Stimulated activated CD4-positive, alpha-beta T cell treated with anti-CD3 and anti-CD28 coated beads, Interleukin-2, amount 100 ng/mL, for 4 hours (primary cell): ENCODE measurements at places on chromosomes 6 and 20.
A peak's percentile ranks its signal among the peaks of the same experiment; 100 is the strongest.

DNA sequence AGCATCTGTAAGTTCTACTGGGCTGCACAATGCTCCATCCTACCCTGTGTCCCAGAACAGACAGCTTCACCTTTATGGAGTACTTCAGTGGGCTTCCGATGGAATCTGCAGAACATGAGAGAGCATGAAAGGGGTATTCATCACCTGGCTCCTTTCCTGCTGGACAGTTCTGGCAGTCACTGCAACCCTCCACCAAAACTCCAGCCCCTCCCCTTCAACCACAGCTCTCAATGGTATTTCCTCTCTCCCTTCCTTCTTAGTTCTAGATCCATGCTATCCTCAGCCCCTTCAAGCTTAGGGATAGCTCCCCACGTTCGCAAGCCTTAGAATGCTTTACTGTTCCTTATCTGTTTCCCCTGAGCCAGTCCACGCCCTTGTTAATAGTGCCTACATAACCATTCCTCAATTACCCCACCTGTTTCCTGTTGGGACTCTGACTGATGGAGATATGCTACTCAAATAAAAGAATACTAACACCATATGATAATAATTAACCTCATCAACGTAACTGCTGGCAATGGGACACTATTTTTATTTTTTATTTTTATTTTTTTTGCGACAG is 26.8 kb downstream of the TRAM2 start:
- DNase-seq: no peak

DNA sequence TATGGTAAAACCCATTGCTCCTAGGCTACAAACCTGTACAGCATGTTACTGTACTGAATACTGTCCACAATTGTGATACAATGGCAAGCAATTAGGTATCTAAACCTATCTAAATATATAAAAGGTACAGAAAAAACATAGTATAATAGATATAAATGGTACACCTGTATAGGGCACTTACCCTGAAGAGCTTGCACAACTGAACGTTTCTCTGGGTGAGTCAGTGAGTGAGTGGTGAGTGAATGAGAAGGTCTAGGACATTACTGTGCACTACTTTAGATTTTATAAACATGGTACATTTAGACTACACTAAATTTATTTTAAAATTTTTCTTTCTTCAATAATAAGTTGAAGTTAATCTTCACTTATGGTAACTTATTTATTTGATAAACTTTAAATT is 119.9 kb upstream of the CEP85L start:
- DNase-seq: no peak

- DNase-seq: no peak
These were observed 14.8 kb upstream of the ADGB start for GRCh38 chr6:146583966-146584365.

GRCh38 chr6:157887892-157888291 is 64.8 kb downstream of the SNX9 start:
- no peak for DNase-seq

- DNase-seq: no peak
These were observed 146.2 kb downstream of the VEGFA start for GRCh38 chr6:43915986-43916923.

DNA sequence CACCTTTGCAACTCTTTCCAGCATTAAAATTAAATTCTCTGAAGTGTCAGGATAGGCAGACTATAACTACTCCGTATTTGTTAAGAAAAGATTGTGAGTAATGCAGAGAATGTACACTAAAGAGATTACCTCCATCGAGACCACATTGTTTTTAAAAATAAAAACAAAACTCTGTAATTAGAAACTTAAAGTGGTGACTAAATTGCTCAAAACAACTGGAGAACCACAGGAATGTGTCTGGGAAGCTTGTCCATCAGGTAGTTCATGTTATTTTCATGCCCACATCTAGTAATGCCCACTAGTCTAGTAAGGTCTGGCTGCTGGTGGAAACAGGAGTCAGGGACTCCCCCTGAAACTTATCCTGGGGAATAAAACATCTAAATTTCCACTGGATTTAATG is 103.0 kb upstream of the FOXQ1 start:
- no peak for DNase-seq

DNA sequence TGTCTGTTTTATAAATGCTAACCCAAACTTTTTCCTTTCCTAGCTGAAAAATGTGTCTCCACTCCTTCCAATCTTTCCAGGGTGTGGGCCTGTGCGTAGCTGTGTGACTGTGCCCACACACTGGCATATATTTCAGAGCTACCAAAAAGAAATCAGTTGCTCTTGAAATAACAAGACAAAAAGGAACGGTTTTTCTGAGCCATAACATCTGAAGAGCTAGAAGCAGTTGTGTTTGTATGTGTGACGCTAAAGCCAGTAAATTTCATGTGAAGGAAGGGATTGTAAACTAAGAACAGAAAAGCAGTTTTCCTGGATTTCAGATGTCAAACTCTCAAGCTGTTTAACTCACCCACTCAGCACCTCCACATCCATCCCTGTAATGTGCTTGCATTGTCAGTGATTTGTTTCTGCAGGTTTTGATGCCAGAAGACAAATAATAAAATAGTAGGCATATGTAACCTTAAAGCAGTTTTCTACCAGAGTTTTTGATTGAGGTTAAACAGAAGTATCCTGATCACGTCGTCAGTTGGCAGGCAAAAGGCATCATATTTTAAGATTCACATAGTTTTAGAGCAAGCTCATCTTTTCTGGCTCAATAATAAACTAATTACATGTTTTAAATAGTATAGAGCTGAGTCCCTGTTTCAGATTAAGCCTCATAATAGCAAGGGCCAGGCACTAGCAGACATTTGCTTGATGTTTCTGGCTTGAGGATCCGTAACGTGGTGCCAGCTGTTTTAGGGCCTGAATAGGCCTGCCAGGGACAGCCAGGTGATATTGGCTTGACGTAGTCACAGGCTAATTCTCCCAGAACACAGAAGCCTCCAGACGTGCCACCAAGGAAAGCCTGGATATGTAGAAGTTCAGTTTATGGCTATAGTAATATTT is 90.9 kb downstream of the FOXO3 start:
- DNase-seq: no peak

DNA sequence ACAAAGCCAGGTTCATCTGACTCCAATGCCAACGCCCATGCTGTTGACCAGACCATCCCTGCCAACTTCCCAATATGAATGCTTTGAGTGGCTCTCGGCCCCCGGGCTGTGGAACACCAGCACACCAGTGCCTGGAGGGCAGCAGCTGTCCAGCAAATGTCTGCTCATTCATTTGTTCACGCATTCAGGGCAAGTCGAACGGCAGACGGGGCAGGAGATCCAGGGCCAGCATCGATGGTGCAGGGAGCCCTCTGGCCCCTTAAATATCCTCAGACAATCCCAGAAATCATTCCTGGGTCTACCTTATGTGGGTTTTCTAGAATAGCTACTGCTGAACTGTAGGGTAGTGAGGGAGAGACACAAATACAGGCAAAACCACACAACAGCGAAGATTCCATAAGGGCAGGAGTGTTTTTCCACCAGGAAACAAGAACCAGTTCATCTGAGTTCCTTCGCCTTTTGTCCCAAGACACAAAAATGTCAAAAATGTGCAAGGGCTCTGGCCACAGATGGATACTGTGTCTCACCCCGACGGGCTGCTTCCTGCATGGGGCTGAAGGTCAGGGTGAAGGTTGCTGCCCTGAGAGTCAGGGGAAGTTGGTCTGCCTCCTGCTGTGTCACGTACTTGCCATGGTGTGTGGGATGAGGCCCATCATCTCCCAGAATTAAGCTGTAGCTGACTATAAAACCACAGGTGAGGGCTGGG is 15.5 kb downstream of the RIPOR3 start:
- no peak for DNase-seq

DNA sequence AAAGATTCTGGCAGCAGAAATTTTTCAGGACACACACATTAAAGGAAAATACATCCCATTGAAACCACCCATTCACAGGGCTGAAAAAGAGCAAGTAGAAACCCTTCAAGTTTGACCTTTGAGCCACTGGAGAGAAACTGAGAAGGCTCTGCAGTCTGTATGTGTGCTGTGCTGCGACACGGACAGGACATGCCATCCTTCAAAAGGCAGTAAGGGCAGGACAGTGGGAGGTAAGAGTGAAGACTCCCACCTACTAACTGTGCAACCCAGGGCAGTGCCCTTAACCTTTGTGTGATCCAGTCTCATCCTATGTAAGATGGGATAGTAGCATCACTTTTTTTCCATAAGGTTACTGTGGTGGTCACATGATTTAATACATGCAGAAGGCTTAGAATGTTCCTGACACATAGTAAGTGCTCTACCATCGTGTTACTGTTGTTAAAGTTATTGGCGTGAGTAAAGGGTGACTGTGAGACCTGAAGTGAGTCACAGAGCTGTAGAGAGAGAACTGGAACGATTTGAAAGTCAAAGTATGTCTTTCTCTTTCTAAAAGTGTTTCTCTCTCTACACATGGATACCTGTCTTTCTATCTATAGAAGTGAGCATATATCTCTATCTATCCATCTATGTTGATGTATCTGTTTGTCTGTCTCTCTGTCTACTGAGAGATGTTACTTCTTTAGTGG is 153.7 kb upstream of the OLIG3 start:
- DNase-seq: no peak

- DNase-seq: no peak
These were observed 77.9 kb upstream of the DOK5 start for GRCh38 chr20:54397292-54398140.

- DNase-seq: peak; percentile 41
These were observed 8.3 kb upstream of the NCOA3 start for GRCh38 chr20:47493175-47493962.

DNA sequence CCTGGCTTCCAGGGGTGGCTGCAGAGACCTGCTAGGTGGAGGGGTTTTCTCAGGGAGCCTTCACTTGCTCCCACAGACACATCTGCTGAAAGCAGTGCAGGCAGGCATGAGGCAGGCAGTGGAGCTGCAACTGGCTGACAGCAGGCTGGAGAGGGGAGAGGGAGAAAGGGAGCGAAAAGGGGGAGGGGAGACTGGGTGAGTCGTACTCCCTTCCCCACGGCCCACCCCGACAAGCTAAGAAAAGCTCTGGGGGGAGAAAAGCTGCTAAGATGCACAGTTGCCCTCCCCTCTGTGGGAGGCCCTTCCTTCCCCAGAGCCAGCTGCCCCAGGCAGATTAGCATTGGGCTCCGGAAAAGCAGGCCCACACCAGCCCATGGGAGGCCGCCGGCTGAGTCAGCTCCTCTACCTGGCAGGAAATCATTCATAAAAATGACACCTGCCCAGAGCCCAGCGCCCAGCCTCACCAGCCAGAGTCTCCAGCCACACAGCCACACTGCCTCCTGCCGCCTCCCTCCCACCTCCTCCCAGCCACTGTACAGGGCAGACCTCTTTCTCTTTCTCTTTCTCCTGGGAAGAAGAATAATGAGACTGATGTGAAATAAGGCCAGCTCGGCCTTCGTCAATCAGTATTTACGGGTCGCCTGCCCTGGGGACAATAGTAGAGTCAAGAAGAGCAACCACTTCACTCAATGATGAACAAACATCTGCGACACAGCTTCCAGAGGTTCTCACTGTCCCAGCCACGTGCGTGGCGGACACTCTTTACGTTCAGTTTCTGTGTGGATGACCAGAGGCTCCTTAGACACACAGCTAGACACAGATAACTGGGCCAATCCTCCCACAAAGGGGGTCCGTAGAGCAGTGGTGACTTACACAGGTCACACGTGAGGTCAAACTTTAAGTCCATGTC is 7.7 kb upstream of the C20orf203 start:
- DNase-seq: no peak

DNA sequence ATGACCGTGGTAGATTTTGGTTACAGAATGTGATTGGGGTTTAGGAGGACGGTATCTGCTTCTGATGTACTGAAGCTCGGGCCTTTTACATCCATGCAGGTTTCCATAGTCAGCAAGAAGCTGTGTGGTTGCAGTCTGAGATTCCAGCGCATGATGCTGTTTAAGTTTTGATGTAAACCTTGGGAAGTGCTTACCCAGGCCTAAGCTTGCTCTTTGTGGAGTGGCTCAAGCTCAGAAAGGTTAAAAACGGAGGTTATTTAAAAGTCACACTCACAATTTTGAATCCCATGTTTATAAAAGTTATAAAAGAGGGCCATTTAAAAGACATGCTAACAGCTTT is 121.4 kb downstream of the TIAM2 start:
- no peak for DNase-seq

DNA sequence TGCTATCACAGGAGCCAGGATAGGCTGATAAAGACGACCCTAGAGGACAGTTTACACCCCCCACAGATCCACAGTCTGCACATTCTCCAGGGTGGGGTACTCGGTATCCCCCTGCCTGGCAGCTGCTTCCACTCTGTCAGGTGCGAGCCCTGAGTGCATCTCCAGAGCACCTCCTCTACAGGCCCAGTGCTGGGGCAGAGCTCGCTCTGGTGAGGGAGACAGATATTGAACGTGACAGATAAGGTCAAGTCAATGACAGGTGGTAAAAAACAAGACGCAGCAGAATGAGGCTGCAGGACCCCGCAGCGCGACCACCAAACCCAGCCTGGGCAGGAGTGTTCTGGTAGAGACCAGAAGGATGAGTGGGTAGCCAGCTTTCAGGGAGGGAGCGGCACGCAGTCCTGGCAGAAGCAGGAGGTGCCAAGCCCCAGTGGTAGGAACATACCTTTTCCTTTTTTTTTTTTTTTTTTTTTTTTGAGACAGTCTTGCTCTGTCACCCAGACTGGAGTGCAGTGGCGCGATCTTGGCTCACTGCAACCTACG is 12.4 kb upstream of the MYL9 start:
- no peak for DNase-seq
